ENCODE measurements at places on chromosomes 11 and 22.

- DNase-seq = no peak
These were observed 25.4 kb downstream of the OSBPL5 start for GRCh38 chr11:3139481-3140290.

- DNase-seq = no peak
These were observed 23.1 kb upstream of the GNB1L start for GRCh38 chr22:19877626-19878339.

DNA sequence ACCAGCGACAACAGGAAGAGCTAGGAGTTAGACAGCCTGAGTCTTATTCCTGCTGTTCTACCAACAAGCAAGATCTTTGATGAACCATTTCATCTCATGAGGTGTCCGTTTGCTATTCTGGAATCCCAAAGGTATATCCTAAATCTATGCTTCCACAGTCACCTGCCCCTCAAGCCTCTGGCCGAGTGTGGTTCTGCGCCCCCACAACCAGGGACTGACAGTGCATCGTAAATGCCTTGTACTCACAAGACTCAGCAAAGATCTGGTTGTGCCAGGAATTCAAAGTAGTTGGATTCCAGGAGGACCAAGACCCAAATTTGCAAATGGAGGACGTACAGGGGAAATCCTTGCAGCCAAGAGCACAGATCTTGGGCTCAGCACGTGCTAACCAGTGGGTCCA, 47.5 kb upstream of the JAM3 start:
- DNase-seq = no peak

DNA sequence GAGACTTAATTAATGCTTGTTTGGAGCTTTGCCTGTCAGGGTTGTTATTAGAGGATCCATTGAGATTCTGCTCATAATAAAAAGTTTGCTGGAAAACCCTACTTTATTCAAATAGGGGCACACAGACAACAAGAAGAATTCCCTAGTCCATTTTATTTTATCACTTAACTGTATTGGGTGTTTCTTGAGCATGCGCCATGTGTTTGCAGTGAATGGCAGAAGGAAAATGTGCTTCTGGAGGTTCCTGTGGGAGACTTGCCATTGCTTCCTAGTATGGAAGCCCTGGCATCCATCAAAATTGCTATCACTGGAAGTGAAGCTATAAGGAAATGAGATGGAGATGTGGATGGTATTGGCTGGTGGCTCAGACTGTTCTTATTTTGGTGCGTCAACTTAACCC, 106.6 kb upstream of the GALNT18 start:
- no peak for DNase-seq

GRCh38 chr11:95595973-95596489, 193.6 kb downstream of the FAM76B start:
- DNase-seq = no peak

GRCh38 chr22:47995264-47995627, 1232.8 kb downstream of the TBC1D22A start:
- no peak for DNase-seq

GRCh38 chr11:12109591-12110196, 696 bp upstream of the MICAL2 start:
- no peak for DNase-seq

- no peak for DNase-seq
These were observed 22.9 kb downstream of the MAML2 start for GRCh38 chr11:96319898-96320656.

DNA sequence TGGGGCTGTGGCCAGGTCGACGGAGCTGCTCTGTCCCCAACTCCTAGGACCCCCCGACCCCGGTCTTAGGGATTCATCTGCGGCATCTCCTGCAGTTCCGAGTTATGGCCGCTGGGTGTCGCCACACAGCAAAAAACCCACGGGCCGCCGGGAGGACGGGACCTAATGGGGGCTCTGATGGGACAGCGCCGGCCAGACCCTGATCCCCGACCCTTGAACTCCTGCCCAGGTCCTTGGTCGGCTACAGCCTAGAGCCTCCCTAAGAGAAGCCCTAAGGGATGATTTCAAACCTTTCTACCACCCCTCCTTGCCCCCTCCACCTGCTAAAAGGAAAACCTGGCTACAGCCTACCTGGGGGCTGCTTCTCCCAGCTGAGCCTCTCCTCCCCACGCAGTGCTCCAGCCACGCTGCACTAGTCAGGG, 30.8 kb upstream of the LRRC10B start:
- no peak for DNase-seq

GRCh38 chr11:41947392-41947791, 487.9 kb upstream of the LRRC4C start:
- no peak for DNase-seq

GRCh38 chr11:47408598-47409439, 429 bp downstream of the SLC39A13 start:
- DNase-seq = no peak

- DNase-seq = no peak
These were observed 3.1 kb downstream of the CLMP start for GRCh38 chr11:123191939-123192338.

DNA sequence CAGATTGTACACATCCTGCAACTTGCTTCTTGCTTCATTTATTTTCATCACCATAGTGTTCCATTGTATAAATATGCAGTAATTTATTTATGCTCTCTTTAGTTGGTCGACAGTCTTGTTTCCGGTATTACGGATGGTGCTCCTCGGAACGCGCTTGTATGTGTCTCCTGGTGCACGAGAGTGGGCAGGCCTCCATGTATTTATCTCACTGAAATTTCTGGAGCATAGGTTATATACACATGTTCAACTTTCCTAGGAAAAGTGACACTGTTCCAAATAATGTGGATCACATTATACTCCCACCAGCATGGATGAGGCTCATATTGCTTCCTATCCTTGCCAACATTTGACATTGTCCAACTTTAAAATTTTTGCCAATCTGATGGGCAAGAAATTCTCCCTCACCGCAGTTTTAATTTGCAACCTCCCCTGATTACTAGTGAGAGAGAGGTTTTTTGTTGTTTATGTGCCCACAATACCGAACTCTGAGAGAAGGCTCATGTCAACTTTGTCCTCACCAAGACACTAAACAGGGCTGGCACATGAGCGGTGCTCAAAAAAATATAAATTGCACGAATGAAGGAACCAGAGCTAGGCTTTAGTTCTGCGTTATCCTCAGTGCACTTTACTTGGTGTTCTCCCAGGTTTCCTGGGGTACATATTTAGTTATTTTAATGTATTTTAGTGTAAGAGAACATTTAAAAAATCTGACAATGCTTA, 3.8 kb downstream of the CSNK2A3 start:
- DNase-seq = no peak

GRCh38 chr11:17865765-17866428, 131.3 kb downstream of the KCNC1 start:
- no peak for DNase-seq

DNA sequence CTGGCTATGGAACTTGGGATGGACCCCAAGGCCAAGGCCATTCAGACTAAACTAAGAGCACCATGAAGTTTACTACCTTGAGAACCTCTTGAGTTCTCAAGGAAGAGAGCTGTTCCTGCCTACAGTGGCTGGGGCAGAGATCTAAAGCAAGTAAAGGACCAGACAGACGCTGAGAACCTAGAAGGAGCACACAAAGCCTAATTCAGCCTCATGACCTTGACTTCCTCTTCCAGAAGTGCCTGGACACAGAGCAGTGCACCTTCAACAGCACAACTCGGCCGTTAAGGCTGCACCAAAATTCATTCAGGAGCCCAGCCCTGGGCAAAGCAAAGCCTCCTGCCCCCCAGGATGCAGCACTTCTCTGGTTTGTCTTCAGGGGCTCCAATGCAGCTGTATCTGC, 82.9 kb upstream of the AKIP1 start:
- no peak for DNase-seq

DNA sequence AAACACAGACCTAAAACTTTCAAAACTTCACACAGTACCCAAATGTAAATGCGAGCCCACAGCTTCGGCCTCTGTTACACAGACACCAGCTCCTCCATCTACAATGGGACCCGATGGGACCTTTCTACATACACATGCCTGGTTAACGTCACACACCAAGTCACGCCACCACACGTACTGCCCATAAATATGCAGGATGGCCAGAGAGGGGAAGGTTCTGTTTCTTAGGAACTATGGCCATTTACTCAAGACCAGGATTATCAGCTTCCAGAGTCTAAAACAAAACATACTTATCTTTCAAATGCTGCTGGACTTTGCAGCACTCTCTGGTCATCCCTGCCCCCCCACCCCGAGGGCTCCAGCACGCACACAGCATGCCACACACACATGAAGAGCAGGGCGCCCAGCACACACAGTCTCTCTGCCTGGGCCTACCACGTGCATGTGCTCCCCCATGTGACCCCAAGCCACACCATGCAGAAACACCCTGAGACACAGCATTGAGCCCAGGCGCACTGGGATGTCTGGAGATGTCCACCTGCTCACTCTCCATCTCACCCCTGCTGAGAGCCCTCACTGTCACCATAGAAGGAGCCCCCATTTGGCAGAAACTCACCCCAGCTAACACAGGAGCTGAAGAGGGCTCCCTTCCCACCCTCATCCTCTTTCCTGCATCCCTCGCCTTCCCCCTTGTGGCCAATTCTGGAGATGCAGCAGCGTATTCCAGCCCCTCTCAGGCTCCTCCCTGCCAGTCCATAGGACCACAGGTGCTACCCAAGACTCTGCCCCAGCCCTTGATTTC, 61.8 kb downstream of the SLC22A12 start:
- no peak for DNase-seq

DNA sequence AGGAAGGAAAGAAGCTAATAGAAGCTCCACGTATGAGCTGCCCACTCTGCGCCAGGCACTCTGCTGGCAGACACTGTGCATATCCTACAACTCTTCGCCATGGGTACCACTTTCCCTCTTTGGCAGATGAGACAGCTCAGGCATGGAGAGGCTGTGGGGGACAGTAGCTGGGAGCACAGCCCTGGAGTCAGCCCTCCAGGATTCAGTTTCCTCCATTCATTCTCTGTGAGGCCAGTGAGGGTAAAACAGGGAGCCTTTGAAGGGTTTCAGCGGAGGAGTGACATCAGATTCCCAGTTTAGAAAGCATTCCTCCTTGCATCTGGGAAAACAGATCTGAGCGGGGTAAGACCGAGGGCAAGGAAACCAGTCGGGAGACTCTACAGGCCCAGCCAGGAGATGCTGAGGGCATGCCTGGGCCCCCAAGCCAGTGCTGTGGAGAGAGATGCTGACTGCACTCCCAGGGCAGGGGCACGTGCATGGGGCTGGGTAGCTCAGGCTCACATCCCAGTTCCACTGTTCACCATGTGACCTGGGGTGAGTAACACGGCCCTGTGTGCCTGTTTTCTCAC, 58.3 kb upstream of the EMID1 start:
- DNase-seq = no peak

DNA sequence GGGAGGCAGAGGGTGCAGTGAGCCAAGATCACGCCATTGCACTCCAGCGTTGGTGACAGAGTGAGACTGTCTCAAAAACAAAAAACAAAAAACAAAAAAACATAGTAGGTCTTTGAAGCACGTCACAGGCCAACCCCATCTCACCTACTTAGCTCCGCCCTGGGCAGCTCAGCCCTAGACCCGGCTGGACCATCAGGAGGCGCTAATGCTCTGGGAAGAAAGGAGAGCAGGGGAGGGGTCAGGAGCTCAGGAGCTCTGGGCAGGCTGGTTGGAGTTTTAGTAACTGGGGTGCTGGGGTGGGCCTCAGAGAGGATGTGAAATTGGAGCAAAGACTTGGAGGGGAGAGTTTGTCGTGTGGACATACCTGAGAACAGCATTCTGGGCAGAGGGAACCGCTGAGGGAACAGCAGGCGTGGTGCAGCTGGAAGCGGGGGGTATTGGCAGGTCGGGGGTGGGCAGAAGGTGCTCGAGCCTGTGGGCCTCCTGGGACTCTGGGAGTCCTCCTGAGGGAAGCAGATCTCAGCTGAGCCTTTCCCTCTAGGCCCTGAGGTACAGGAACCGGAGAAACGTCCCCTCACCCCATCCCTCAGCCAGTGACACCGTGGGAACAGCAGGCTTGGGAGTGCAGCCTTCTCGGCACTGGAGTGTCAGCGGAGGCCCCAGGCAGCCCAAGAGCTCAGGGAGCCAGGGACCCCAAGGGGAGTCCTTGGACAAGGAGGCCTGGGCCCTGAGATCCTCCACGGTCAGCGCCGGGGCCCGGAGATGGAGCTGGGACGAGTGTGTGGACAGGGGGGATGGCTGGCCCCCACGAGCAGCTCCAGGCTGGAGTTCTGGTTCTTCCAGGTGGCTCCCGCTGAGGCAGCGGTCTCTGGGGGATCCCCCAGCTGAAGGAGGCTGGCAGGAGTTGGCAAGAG, 2.2 kb upstream of the RPS6KA4 start:
- peak; percentile 22 for DNase-seq

GRCh38 chr11:98180921-98181320, 839.8 kb upstream of the CNTN5 start:
- no peak for DNase-seq

DNA sequence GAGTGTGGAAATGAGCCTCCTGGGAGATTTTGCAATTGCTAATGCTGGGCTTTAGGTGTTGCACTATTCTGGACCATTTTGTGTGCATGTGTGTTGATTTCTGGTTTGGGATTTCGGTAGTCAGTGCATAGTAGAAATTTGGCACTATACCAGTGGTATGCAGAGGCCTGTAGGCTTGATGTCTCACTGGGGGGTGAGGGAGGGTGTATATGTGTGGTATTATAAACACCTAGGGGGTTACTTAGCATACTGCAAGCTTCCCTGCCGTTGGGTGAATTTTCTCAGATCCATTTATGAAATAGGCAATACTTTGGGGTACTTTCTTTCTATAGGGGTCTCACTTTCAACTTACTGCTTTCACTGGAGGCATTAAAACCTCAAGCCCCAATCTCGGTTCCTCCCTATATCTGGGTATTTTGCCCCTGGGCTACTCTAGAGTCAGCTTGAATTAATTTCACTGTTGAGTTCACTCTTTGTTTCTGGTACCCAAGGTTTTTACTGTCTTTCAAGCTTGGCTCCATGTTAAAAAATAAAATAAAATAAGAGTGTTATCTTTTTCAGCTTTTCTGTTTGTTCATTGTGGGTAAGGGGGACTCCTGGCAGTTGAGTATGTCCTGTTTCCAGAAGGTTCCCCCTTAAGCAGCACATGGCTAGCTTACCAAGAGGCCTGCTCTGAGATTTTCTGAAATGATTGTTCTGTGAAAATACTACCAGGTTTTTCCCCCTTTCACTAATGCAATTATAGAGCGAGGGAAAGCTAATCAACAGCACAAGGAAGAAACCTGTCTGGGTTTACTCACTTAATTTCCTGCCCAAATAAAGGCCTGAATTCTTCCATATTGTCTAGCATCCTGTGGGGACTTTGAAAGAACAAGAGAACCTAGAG, 45.8 kb downstream of the PPFIBP2 start:
- no peak for DNase-seq

DNA sequence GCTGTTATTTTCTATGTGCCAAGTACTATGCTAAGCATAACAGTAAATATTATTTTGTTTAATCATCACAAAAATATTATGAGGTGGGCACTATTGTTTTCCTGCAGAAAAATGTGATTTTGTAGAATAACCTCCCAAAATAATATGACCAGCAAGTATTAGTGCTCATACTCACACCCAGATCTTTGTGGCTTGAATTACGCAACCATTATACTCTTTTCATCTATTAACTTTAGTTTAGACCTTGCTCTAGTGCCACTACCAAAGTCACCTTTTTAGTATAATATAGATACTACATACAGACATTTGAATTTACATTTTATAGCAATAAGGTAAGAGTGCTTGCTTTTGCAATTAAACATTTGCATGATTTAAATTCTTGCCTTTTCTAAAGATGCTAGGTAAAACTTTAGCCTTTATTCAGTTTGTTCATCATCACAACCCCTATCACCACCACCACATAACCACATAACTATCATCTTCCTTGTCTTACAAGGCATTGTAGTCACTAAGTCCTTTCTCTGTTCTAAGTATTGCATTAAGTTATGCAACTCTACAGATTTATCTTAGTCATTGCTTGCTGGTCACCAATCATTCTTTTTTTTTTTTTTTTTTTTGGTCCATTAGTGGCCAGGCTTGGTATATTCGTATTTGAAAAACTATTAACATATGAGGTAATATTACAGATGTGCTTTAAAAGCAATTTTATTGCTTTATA, 68.4 kb downstream of the GAS2 start:
- no peak for DNase-seq

All from SHP77 treated with DMSO at 0.1 percent for 48 hours (cell line).